ENCODE measurements at places on chromosomes 3 and 15.

GRCh38 chr3:116445311-116445841, at the start of gene LSAMP:
LSAMP (minus strand) TSS chr3:116445487.
- no peak for DNase-seq

- no peak for DNase-seq
Measured at GRCh38 chr15:63006032-63006878, 36.3 kb upstream of the TPM1 start.

GRCh38 chr3:119235151-119235550, 5.5 kb downstream of the B4GALT4 start:
- DNase-seq = no peak

DNA sequence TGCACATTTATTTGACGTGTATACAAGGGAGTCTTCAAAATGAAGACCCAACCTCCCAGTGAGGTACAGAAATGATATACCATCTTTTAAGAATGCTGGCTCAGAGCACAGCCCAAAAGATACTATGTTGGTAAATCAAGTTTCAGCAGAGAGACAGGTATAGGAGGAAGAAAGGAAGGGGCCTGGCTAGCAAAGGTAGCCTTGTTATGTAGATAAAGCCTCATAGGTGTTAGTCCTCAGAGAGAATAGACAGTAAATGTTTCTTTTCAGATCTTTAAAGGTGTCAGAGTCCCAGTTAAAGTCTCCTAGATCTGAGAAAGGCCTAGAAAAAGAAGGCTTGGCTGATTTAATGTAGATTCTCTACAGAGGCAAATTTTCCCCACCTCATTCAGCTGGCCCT, 213.8 kb downstream of the SI start:
- no peak for DNase-seq

DNA sequence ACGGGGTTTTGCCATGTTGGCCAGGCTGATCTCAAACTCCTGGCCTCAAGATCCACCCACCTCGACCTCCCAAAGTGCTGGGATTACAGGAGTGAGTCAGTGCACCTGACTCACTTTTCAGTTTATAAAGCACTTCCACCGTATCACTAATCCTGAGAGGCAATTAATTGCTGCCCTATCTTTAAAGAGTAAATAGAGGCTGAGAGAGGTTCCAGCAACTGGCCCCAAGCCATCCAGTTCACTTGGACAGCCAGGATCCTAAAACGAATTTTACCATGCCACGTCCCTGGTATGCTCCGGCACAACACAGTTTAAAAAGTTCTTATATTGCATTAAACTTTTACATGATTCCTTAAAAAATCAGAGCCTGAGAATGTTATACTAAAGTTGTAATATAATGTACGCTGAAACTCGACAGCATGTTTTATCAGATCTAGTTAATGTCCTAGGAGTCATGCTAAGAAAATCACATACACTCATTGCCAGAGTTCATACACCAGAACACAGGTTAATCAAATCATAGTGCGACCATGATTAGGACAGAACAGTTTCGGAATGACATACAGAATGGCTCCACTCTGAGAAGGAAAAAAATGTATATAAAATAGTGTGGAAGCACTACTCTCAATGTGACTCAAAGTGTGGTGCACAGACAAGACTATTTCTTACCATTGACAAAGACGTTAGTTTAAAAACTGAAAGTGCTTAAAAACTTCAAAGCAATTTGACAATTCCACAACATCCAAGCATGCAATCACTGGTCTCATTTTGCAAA, 125.4 kb downstream of the ULK4 start:
- DNase-seq = no peak

- DNase-seq = no peak
Measured at GRCh38 chr3:31895471-31895870, 85.6 kb downstream of the OSBPL10 start.

DNA sequence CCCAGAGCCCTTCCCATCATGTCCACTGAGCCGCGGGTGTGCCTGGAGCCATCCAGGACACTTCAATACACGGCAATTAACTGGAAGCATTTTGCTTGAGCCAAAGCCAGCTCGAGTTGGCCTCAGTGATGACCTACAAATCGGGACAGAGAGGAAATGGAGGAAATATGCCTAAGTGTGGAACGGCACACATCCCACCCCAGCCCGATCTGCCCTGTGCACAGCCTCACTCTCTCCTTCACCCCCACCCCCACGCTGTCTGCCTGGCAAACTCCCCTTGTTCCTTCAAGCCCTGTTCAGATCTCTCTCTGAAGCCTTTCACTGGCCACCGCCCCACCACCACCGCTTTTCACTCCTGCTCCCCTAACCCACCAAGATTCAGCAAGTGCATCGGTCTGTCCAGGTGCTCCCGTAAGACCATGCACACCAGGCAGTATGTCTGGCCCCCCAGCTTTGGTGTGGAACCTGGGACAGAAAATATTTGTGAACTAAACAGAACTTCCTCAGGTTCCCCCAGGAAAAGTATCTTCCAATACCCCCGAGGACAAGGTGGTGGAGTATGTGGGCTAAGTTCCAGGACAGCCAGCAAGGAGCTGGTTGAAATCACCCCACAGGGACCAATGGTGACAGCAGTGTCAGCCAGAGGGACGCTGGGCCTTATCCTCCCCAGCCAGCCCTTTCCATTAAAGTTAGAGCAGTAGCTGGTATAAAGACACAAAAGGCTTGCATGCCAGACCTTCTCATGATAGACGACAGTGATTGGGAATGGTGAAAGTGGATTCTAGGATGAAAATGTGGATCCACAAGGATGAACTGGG, 83.7 kb downstream of the VGLL4 start:
- no peak for DNase-seq

DNA sequence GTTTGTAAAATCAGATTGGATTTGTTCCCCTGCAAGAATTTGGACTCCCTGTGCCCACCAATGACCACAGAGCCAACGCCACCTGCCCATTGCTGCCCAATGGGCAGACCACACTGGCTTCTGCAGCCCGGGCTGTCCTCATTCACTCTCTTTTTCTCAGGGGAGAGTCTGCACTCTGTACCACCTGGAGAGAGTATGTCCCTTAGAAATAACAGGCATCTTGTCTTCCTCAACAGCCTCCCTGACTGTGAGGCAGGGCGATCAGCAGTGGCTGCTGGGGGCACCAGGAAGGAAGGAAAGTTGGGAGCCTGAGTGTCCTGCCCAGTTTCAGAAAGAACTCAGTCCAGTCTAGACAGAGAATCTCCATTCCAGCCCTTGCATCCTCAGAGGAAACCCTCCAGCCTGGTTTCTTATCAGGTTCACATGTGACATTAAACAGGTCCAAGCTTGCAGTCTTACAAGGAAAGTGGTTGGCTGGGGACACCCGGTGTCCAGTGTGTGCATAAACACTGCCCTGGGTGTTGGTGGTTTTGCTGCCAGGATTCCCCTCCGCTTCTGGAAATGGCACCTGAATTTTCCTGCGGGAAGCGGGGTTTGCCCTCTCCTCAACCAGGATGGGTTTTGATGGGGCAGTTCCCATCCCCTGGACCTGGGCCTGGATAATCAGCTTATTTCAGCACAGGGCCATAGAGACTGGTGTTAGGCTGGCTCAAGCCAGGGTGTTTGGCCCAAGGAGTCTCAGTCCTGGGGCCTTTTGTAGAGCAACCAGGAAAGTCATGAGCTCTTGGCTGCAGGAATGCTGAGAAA, 37.2 kb downstream of the SSUH2 start:
- no peak for DNase-seq

- no peak for DNase-seq
Measured at GRCh38 chr15:99495430-99496301, 70.1 kb upstream of the MEF2A start.

- no peak for DNase-seq
Measured at GRCh38 chr3:196772102-196772501, 32.4 kb downstream of the PAK2 start.

DNA sequence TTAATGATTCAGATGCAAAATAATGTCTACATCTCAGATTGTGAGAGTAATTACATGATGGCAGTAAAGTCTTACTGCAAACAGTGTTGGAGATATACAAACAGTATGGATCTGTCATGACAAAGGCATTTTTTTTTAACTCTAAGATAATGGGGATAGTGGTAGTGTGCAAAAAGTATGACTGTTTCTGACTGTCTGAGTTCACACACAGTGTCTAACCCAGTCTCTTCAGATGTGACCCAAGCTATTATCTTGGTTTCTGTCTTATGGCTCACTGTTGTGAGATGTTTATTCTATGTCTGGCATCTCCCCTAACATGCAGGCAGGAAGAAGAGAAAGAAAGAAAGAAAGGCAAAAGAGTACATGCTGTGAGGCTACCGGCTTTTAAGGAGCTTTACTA, 17.0 kb downstream of the RPL39L start:
- no peak for DNase-seq

- no peak for DNase-seq
Measured at GRCh38 chr15:40285554-40286011, 2.7 kb upstream of the ANKRD63 start.

DNA sequence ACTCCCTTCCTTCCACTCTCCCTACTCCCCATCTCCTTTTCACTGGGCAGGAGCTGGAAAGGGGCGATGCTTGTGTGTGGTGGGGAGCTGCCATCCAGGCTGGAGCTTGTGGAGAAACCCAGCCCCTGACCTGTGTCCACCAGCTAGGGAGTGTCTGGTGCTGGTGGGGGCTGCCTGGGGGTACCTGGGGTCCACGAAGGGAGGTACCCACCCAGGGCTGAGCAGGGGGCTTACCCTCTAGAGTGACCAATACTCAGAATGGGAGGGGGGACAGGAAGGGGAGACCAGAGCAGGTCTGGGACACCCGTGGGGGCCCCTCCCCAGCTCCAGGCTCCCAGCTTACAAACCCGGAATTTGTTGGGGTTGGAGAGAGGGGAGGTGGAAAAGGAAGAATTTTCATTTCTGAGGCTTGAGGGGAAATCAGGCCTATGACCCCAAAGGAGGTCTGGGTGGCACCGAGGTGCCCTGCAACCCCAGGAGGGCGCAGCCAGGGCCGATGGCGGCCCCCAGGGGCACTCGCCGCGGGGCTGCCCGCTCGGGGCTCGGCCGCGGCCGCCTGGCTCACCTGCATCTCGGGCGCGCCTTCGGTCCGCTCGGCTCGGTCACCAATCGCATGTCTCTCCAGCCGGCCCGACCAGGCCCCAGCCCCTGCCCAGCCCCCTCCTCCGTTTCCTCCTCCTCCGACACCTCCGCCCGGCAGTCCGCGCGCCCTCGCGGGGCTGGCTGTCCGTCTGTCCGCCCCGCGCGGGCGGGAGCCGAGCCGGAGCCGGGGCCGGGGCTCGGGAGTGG, 773 bp downstream of the LINGO1 start:
- no peak for DNase-seq

DNA sequence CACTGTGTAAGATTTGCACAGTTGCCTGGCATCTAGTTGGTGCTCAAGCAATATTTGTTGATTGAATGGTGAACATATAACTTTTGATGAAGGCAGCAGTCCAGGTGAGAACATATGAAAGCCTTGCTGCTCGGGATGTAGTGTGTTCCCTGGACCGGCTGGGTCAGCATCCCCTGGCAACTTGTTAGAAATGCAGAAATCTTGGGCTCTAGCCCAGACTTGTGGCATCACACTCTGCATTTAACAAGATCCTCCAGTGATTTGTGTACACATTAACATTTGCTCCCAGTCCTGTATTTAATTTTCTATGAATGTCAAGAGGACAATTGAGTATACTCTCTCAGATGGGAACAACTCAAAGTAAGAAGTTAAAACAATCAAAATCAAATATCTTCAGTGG, 69.0 kb upstream of the SAMMSON start:
- DNase-seq = no peak

DNA sequence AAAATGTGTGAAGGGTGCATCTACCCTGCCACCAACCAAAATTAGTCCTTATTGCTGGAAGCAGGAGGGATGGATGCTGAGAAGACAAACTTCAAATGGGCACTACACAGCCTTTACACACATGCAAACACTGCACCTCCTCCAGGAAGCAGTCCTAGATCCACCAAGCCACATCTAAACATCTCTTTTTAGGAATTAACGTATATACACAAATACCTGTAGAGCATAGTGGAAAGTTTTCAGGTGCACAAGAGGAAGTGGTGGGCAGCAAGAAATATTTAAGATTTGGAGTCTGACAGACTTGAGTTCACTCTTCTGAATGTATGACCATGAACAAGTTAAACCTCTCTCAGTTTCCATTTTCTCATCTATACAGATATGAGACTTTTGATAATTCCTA, 456.6 kb upstream of the PROK2 start:
- no peak for DNase-seq

DNA sequence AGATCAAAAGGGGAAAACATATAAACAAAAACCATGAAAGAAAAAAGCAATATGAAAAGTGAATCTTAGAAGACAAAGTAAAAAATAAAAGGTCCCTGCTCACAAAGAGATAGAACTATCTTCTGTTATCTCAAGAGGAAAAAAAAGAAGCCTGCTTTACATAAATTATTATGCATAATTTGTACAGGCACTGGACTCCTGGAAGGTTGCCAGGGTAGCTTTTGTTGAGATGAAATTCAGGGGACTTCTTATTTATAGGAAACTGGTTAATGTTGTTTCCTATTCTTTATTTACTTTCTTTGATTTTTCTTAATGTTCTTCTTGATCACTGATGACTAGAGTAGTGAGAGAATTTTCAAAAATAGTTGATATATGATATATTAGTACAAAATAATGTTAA, 66.9 kb downstream of the PPM1L start:
- DNase-seq = no peak

DNA sequence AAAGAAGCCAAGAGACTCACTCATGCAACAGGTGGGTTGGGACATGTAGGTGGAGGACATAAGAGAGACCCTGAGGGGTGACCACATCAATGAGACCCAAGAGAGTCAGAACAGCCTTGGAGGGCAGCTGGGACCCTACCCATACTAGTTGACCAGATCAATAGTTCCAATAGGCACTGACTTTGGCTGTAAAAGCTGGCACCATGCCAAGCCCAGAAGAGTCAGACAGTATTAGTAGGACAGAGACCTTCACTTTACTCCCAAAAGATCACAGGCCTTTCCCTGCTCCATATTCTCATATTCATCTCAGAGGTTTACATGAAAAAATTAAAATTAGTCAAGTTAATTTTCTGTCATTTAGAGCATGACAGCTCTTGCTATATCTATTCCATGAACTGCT, 20.9 kb upstream of the GABRR3 start:
- no peak for DNase-seq

DNA sequence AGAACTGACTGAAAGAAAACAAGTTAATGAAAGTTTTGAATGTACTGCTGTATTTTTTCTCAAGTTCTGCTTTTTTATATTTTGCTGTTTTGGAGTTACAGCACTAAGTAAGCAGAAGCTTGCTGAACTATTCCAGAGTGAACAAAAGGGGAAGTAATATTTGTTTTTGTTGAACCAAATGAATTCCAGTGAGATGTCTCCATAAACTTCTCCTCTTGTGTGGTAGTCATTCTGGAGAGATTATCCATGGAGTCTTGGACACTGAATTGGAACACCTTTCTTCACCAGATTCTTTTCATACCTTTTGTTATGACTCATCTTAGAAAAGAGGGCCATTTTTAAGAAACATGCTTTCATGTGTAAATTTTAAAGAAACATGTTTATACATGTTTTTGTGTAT, 8.8 kb downstream of the ANKUB1 start:
- DNase-seq = no peak

- no peak for DNase-seq
Measured at GRCh38 chr3:119690043-119690656, 12.7 kb upstream of the CFAP91 start.
